ENCODE measurements at places on chromosomes 3 and 15. TPM values are rescaled to one million over a fixed set of nuclear protein-coding genes. Genes with fewer than 3 reads are reported as not detected.

The TIMP4 gene
- 0.48 TPM for total RNA-seq

The CHCHD4 gene
- total RNA-seq, result 28.1 TPM

The PRR20G gene
- not detected for total RNA-seq

The METTL6 gene
- 26.7 TPM for total RNA-seq

The AGBL1 gene
- not detected for total RNA-seq

The SHC4 gene
- total RNA-seq, result 1.9 TPM

The CPEB1 gene
- total RNA-seq, result not detected

The GAP43 gene
- not detected for total RNA-seq

The GOLGA8J gene
- total RNA-seq, result not detected

The NCKIPSD gene
- total RNA-seq, result 11.8 TPM

The SMCO1 gene
- total RNA-seq, result not detected

The CFAP100 gene
- total RNA-seq, result not detected

The ZDHHC19 gene
- total RNA-seq, result not detected

The CCR9 gene
- not detected for total RNA-seq

The WWTR1 gene
- 36.9 TPM for total RNA-seq

The P2RY14 gene
- under 0.01 TPM for total RNA-seq

The PLSCR2 gene
- total RNA-seq, result 0.21 TPM

The MINAR1 gene
- 0.24 TPM for total RNA-seq

The PDIA5 gene
- 35.2 TPM for total RNA-seq

The MAPKBP1 gene
- total RNA-seq, result 14.9 TPM

The EPHA3 gene
- total RNA-seq, result under 0.01 TPM

The AGTR1 gene
- not detected for total RNA-seq

The SKOR1 gene
- total RNA-seq, result not detected

The A4GNT gene
- not detected for total RNA-seq

The CPN2 gene
- total RNA-seq, result not detected

The GP5 gene
- total RNA-seq, result not detected

The FLNB gene
- 614 TPM for total RNA-seq

The TGM4 gene
- total RNA-seq, result 0.48 TPM

The CHRNA3 gene
- total RNA-seq, result not detected

The HRG gene
- total RNA-seq, result not detected

The PCOLCE2 gene
- total RNA-seq, result 1.1 TPM

The TOPBP1 gene
- 16.2 TPM for total RNA-seq

The MESP2 gene
- 0.48 TPM for total RNA-seq
